ENCODE measurements at places on chromosomes 4 and X. TPM values are rescaled to one million over a fixed set of nuclear protein-coding genes. Genes with fewer than 3 reads are reported as not detected.

Gene IL3RA
- total RNA-seq, result 0.10 TPM

Gene REELD1
- not detected for total RNA-seq

Gene TMPRSS11D
- total RNA-seq, result not detected

Gene NHSL2
- 0.38 TPM for total RNA-seq

Gene SUPT20HL2
- not detected for total RNA-seq

Gene PAGE5
- total RNA-seq, result not detected

Gene SPINK2
- not detected for total RNA-seq

Gene FAM241A
- total RNA-seq, result 1.0 TPM
